Epithelial cell of esophagus (primary cell): ENCODE measurements at places on chromosomes 7 and 10.

- DNase-seq = peak; percentile 25
Measured at GRCh38 chr10:9188022-9188810, 1133.7 kb downstream of the GATA3 start.

DNA sequence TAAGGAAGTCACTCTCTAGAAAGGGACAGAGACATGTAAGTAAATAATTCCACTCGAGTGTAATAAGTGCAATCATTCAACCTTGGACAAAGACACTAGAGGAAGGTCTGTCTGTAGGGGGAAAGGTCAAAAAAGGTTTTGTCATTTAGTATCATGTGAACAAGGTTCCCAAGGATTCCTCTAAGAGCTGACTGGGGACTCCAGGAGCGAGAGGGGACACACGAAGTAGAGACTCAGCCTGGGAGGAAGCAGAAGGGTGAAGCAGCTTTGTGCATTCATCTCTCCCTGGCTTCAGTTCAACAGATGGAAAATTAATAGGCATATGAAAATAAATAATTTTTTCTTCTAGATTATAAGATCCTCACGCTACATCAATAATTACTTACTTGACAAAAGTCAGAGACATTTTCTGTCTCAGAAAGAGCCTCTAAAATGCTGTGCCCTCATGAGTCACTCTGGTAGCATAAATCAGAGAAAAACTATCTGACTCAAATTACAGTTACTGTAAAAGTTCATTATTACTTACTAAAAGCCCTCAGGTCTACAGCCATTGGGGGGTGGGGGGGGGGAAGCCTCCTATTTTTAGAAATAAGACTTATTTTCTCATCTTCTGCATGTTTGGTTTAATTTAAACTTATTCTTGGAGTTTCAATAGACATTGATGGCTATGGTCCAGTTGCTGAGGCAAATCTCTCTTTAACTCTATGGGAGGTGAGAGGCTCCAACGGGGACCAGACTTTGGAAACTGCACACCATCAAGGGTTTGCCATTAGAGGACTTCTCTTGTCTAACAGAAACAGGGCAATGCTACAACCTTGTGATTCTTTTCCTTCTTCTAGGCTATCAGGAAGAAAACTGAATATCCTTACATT lies 275.1 kb upstream of the KLF14 start:
- DNase-seq = no peak

- DNase-seq = no peak
Measured at GRCh38 chr10:104253606-104254410, 884 bp upstream of the GSTO1 start.

GRCh38 chr7:29296421-29296820 lies 101.8 kb downstream of the CHN2 start:
- no peak for DNase-seq

DNA sequence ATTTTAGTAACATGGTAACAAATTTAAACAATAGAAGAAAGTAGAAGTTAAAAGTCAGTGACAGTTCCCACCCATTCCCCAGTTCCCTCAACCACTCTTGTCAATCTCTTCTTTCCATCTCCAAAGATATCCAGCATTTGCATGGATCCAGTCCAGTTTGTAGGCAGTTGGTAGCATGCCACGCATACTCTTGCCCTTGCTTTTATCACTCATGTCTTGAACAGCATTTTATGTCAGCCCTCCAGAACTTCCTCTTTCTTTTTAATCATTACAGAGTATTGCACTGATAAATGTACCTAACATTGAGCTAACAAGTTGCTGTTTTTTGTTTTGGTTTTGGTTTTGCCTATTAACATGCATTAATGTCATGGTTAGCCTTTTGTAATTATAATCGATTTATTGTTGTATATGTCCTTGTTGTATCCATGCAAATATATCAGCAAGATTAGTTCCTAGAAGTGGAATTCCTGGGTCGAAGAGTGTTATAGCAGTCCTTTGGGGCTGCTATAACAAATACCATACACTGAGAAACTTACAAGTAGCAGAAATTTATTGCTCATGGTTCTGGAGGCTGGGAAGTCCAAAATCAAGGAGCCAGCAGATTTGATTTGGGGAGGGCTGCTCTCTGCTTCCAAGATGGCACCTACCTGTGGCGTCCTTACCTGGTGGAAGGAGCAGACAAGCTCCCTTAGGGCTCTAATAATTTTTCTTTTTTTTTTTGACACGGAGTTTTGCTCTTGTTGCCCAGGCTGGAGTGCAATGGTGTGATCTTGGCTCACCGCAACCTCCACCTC lies 25.7 kb downstream of the CHST3 start:
- no peak for DNase-seq

- DNase-seq = no peak
Measured at GRCh38 chr7:91517201-91517785, 253.1 kb downstream of the FZD1 start.

DNA sequence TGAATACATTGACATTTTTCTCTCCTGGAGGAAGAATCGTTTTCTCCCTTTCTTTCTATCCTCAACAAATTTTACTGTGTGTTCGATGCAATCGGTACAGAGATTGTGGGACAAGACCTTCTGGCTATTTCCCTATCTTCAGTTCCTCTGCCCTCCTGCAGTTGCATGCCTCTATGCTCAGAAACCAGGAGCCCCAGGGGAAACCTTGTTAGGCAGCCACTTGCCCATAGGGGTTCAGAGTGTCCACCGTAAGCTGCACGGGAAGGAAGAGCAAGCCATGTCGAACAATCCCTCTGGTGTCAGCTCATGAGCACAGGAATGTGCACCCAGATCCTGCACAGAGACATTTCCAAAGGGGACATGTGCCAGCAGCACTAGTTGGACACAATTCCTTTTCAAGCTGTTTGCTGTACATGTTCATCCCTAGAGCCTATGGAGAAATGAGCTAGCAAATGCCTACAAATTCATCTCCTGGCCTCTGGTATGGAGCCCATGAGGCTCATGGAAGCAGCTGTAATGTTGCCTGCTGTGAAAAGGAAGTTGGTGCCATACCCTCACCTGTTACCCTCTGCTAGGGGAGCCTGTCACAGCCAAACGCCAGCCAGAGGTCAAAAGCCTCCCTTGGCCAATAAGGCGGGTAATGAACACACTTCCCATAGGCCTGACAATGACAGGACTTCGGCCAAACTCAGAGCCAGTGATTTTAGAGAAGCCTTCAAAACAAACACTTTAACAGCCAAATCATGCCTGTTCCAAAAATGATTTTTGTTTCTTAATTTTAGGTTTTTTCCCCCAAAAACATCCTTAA lies 35.9 kb upstream of the ASAH2 start:
- no peak for DNase-seq

- DNase-seq = no peak
Measured at GRCh38 chr7:55381189-55381588, 16.1 kb downstream of the LANCL2 start.

DNA sequence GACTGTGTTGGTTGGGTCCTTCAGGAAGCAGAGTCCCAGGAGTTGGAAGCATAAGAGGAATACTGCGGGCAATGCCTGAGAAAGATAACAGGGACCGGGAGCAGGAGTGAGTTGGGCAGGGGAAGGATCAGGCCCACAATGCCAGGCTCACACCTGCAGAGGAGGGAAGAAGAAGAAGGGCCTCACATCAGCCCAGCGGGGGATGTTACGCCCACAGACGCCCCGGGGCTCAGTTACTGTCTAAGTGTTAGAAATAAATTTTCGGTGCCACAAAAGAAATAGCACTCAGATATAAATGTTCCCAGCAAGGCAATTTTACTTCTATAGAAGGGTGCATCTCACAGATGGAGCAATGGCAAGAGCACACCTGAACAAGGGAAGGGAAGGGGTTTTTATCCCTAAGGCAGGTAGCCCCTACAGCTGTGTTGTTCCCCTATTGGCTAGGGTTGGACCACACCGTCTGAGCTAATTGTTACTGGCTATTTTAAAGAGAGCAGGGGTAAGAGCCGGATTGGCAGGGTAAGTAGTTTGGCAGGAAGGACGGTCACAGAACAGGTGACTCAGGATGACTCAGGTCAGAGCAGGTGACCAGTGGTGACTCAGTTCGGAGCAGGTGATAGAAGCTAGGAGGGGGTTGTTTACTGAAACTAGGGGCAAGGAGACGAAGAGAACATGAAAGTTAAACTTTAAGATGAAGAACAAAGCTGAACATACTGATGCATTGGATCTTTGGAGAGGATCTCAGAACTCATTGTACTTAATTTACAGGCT lies at the start of gene NOS3:
NOS3 (plus strand) TSS at position 602 of the 771 bp plus-strand sequence. CDS start 2,787 bp downstream, outside the sequence.
- DNase-seq = peak; percentile 52

GRCh38 chr7:71885487-71885886 lies 526.7 kb downstream of the CALN1 start:
- no peak for DNase-seq

- DNase-seq = no peak
Measured at GRCh38 chr7:149297034-149297755, 35.2 kb downstream of the ZNF783 start.

DNA sequence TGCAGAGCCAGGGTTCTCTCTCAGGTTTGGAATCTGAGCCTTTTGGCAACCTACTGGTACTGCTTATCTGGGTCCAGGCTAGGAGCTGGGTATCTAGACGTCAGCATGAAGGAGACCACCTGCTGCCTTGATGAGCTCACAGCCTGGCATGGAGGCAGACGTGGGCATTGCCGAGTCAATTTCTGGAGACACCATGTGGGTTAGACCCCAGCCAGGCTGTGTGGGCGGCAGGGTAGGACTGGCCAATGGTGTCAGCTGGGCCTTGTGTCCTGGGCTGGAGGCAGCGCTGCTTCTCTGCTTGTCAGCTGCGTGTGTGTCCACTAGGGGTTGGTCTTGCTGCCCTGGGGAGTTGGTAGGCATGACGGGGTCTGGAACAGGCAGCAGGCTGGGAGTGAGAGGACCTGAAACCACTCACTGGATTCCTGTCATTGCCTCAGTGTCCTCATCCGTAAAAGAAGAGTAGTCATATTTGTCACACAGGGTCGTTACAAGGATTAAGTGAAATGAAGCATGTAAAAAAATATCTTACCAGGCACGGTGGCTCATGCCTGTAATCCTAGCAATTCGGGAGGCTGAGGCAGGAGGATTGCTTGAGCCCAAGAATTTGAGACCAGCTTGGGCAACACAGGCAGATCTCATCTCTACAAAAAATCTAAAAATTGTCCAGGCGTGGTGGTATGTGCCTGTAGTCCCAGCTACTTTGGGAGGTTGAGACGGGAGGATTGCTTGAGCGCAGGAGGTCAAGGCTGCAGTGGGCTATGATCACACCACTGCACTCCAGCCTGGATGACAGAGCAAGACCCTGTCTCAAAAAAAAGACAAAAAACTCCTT lies 31.7 kb upstream of the ANKRD2 start:
- no peak for DNase-seq

- peak; percentile 15 for DNase-seq
Measured at GRCh38 chr7:155007947-155008346, 5.0 kb upstream of the PAXIP1 start.

DNA sequence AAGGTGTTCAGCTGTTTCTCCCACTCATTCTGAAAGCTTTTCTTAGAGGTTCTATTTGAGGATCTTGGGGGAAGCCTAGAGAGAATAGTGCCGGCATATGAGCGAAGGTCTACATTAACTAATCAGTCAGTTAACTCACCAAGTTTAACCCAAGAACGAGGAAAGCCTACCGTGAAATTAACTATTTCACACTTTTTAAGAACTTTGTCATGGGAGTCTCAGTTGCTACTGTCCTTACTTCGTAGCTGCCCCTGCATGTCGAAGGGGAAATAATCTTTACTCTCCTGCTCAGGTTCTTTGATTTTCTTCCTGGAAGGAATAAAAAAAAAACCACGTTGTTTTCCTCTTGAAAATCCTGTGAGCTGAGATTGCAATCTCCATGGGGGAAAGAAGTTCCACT lies 115.1 kb downstream of the FRMD4A start:
- DNase-seq = no peak

- DNase-seq = no peak
Measured at GRCh38 chr7:82419200-82419599, 24.4 kb downstream of the CACNA2D1 start.

- no peak for DNase-seq
Measured at GRCh38 chr10:123538401-123539320, 127.5 kb upstream of the GPR26 start.

GRCh38 chr7:31883761-31884164 lies 186.4 kb downstream of the PDE1C start:
- DNase-seq = peak; percentile 84
